CD4-positive, alpha-beta T cell treated with Interleukin-4 for 4 hours (primary cell): ENCODE measurements at places on chromosomes 5 and 9.

DNA sequence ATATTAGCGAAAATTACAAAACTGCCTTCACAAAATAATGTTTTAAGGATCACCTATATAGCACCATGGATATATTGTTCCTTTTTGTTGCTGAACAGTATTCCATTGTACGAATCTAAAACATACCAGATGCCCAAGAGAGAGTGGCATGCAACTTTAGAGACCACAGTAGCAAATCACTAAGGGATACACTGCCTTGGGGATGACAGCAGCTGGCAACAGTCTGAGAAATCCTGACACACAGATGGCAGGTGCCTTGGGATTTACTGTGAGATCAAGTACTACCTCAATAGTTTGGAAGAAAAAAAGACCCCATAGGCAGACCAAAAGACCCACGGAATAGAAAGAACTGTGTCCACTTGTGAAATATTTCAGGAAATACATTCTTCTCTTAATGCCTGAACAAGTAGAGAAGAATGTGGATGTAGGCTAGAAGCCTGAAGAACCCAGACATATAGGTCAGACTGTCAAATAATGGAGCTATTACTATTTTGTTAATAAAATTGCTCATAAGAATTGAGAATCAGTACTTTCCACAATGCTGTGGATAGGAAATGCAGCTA lies 53.4 kb downstream of the PLPP1 start:
- DNase-seq, result no peak

- DNase-seq, result no peak
Measured at GRCh38 chr9:34553511-34554021, 30.8 kb upstream of the ENHO start.

- no peak for DNase-seq
Measured at GRCh38 chr5:147613359-147613758, 103.5 kb upstream of the DPYSL3 start.

DNA sequence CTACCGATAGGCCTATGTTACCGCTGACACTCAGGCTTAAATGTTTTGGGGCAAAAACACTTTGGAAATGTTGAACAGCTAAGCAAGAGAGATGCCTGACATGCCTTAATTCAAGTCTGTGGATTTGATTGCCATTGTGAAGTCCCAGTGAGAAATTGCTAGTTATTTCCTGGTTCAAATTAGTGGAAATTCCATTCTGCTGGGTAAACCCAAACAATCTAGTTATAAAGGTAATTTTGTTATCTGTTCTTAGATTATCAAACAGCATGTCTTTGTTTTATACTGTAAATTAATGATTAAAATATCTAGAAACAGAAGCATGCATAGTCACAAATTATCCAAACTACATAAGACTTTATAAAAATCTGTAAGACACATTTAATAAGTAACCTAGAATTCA lies 96.6 kb downstream of the PJA2 start:
- DNase-seq, result no peak

DNA sequence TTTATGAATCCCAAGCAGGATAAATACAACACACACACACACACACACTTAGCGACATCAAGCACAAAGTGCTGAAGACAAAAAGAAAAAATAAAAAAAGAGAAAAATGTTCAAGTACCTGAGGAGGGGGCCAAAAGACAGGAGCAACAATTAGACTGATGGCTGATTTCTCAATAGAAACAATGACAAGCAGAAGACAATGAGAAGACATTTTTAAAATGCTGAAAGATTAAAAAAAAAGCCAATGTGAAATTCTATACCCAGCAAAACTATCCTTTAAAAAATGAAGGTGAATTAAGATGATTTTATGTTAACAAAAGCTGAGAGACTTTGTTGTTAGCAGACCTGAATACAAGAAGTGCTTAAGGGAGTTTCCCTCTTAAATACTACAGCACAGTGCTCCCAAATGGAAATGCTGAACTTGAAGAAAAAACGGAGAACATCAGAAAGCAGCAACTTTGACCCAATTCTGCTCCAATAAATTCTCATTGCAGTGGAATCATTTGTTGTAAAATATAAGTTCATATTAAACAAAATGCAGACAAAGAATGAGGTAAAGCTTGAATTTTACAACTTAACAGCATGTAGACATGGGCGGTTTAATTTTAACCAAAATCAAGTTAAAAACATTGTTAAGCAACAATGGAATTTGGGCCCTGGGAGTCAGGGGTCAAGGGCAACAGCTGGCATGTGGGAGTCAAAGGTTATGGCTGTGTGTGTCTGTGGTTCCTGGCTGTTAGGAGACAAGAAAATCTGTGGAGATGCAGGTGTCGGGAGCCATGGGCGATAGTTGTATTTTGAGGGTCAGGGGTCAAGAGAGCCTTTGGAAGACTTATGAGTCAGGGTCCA lies 776 bp upstream of the RANBP17 start:
- DNase-seq, result no peak

DNA sequence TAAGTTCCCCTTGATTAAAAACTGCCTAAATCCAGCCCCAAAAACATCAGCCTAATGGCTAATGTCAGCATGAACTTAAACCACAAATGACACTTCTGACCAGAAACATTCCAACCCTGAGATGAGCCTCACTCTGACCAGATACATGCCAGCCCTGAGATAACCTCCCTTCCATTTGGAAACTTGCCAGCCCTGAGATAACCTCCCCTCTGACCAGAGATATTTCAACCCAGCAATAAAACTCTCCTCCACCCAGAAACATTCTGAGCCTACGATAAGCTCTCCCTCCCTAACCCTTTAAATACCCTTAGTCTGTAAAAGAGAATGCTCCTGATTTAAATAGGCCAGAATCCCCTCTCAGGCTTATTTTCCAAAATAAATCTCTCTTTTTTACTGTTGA lies 1035.7 kb upstream of the NUDT12 start:
- no peak for DNase-seq

DNA sequence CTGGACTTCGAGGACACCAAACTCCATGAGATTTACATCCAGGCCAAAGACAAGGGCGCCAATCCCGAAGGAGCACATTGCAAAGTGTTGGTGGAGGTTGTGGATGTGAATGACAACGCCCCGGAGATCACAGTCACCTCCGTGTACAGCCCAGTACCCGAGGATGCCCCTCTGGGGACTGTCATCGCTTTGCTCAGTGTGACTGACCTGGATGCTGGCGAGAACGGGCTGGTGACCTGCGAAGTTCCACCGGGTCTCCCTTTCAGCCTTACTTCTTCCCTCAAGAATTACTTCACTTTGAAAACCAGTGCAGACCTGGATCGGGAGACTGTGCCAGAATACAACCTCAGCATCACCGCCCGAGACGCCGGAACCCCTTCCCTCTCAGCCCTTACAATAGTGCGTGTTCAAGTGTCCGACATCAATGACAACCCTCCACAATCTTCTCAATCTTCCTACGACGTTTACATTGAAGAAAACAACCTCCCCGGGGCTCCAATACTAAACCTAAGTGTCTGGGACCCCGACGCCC lies 1.3 kb downstream of the PCDHGC3 start:
- no peak for DNase-seq

- no peak for DNase-seq
Measured at GRCh38 chr9:13414349-13414748, 134.9 kb upstream of the MPDZ start.

DNA sequence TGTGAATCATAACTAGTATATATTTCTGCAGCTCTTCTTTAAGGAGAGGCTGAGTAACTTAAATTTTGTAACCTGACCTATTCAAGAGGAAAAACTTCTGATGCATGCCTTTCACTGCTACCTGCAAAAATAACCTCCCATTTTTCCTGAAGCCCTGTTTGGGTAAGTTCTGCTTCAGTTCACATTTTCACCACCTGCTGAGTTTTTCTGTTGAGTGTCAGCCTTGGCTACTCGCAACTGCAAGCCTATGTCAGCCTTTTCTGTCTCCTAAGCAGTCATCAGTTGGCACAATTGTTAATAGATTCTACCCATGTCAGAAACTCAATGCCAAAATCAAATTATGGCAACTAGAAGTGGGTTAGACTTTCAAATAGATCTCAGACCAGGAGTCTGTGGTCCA lies 8.2 kb upstream of the TNFAIP8 start:
- DNase-seq, result no peak

DNA sequence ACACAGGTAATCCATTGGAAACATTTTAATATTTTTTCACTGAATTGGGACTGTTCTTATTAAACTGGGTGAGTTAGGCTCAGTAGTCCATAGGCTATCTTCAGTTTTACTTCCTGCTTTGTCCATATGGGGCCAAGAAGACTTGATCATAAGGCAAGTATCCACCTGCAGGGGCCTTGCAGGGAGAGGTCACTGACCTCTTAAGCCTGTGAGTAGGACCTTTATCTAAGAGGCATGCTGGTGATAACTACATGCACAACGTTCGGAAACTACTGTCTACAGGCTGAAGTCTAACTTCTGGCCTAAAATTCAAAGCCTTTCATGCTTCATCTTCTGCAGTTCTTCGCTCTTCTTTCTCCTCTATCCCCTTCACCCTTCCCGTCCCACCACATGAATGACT lies 60.1 kb upstream of the GRHPR start:
- no peak for DNase-seq

DNA sequence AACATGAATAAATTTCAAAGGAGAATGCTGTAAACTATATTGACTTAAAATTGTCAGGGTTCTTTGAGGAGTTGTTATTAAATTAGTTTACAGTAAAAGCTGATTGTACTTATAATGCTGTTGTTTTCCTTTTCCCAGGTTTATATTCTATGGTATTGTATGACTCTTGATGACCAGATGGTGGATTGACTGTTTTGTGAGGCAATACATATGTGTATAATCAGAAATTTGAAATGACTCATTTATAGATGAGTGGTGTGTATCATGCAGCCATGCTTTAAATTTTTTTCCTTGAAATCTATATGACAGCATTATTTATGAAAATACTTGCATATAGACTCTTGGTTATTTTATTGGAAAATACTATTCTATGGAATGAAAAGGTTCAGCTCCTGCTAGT lies 195.3 kb downstream of the CNTLN start:
- no peak for DNase-seq
